Fibroblast of the aortic adventitia (primary cell): ENCODE measurements at places on chromosomes 3 and 15. TPM values are rescaled to one million over a fixed set of nuclear protein-coding genes. Genes with fewer than 3 reads are reported as not detected.

DNA sequence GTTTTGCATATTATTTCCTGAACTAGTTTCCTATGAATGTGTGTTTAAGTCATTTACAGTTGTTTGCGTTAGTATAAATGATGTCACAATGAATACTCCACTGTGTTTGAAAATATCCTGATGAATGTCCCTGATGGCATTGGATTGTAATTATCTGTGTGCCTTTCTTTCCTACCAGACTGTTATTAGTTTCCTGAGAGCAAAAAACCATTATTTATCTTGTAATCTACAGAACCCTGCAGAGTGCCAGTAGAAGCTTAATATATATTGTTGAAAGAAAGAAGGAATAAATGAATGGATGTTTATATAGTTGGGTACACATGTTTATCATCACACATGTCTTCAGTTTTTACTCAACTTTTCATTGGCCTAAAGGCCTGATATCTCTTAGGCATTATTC lies 312.6 kb downstream of the AGBL1 start:
- DNase-seq = no peak

NAALADL2 gene
- 11.4 and 54.5 TPM in 2 replicates for total RNA-seq

DNA sequence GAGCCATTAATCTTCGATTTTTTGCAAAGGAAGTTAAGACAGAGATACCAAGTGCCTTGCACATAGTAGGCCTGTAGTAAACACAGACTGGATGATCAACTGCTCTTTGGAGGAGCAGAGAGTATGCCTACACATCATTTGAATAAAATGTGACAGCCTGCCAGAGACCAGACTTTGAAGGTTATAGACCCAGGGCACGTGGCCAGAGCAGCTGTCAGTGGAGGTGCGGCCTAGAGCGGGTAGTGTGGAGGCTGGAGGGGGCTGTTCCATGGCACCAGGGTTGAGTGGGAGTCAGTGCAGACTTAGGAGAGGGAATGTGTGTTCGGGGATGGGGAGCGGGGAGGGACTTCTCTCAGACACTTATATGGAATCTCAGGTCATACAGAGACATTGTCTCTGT lies 80.8 kb downstream of the SMAD3 start:
- DNase-seq = peak; percentile 84

LDHAL6B gene
- total RNA-seq = not detected in 2 replicates

DNA sequence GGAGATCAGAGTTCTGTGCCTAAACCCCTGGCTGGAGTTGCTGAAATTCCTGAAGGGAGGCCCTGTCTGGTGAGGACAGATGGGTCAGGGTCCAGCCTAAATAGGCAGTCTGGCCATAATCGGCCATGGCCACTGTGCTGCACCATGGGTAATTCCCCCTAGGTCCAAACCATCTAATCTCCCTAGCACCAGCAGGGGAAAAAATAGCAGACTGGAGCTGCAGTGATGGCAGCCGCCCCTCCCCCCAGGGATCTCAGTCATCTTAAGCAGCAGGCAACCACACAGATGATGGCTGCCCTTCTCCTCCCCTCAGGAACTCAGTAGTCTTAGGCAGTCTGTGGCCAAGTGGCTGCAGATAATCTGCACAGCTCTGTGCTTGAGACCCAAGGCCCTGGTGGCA lies 68.4 kb upstream of the CD96 start:
- DNase-seq = no peak
